ENCODE measurements at places on chromosomes 1 and 21. TPM values are rescaled to one million over a fixed set of nuclear protein-coding genes. Genes with fewer than 3 reads are reported as not detected.

Gene CTTNBP2NL
- total RNA-seq = 33.9 TPM

Gene IFI44L
- total RNA-seq = 3.6 TPM

Gene CD160
- total RNA-seq = not detected

Gene CHI3L2
- total RNA-seq = 7.8 TPM

Gene NUP210L
- total RNA-seq = not detected
